ENCODE measurements at places on chromosomes 4 and X.

GRCh38 chr4:82921795-82922194, 21.3 kb downstream of the THAP9 start:
- DNase-seq = no peak

DNA sequence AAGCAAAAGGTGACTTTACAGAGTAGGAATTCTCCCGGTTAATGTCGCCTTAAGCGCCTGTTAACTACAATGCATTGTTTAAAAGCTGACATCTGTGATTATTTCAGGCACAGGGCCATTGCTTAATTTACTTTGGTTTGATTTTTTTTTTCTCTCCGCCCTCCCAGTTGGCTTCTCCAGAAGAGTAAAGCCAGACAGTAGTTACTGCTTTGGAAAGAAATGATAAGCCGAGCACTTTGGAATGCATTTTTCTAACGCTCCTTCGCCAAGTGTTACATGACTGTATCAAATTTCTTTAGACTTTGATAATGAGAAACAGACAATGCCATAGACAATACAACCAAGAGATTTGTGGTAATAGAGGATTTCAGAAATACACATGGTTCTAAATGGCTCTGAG, 383.0 kb upstream of the TENM3 start:
- DNase-seq = no peak

DNA sequence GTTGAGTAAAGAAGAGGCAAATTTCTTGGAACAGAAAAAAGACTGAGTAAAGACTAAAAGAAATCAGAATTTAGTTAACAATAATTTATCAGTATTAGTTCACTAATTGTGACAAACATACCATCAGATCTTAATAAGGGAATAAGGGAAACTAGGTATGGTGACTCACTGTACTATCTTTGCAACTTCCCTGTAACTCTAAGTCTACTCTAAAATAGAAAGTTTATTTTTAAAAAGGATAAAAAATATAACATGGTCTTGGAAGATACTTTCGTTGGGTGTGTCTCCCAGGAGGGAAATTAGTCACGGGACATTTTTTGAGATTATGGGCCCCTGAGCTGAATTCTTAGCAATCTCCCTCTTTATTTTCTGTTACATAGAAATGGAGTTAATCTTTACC, 97.3 kb downstream of the EMCN start:
- no peak for DNase-seq

DNA sequence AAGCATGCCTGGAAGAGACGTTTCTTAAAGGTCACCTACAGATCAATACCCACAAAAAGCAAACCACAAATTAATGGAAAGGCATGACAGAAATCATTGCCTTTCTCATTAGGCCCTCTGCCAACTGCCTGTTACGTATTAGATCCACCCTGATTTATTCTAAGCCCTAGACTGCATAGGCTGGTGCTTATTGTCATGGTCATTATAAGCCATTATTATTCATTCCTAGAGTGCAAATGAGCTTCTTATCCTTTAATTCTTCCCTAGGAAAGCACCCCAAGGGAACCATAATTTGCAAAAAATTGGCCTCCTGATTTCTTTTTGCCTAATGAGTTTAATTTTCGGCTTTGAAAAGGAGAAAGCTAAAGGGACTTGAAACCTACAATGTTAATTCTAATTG, 184.2 kb upstream of the GPRIN3 start:
- DNase-seq = no peak

DNA sequence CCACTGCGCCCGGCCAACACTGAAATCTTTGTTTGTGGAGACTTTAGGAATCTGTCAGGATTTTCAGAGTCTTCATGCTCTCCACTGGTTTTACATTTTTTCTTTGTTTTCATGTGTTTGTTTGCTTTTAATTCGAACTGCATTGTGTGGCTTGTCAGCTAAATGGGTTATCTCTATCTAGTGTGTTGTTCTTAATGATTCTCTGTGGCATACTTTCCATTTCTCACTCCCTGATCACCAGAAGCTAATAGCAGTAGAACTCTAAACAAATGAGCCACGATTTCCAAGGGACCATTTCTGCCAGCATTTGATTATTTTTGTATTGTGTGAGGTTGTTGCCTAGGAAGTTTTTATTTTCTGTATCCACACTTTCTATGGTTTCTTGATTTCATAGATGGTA, 352.4 kb downstream of the CAMK2D start:
- no peak for DNase-seq

GRCh38 chr4:167100120-167100519, 134.2 kb downstream of the SPOCK3 start:
- no peak for DNase-seq

GRCh38 chr4:83503974-83504373, 19.1 kb upstream of the ABRAXAS1 start:
- DNase-seq = no peak

GRCh38 chrX:40976981-40977380, 108.3 kb upstream of the USP9X start:
- DNase-seq = no peak

DNA sequence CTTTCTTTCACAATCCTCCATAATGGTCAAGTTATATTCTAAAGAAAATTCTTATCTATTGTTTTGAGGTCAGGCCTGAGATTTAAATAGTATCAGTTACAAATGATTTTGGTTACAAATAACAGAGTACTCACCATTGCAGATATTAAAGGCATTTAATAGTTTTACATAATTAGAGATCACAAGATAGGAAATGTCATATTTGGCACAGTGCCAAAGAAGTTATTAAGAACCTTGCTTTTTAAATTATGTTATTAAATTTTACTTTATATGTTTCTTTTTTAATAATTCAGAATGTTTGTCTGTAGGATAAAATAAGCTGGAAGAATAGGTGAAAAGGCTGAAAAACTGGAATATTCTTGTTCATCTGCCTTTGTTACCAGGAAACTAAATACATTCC, 1174.7 kb downstream of the PCDH18 start:
- no peak for DNase-seq

DNA sequence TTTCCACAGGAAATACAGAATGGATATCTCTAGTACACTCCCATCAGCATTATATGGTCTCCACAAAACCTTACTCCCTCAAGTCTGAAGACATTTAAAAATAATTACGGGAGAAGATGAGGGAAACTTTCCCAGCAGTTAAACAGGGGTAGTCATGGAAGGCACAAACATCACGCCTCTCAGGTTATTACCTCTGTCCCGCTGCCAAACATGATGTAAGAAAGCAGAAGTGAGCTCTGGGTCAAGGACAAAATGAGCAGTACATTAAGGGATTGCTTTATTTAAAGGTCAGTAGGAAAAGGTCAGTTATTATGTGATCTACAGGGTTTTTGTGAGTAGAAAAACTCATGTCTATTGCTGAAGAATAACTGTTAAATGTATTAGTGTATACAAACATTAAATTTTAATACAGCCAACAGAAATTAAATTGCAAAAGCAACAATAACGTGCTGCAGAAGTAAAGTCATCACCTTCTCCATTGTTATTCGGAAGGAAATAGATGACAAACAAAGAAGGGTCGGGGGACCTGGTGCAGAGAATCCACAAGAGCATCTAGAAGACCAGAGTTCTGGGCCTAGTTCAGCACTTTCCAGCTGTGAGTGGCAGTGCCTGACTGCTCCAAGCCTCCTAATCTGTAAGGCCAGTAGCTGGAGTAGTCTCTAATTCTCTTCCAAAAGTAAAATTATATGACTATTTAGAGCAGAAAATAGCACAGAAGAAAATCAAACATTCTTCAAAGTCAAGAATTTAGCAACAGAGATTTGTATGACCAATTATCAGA, 171.2 kb downstream of the PPP3CA start:
- DNase-seq = no peak

- DNase-seq = no peak
Measured at GRCh38 chr4:186158021-186158813, 33.1 kb upstream of the CYP4V2 start.

- peak; percentile 52 for DNase-seq
Measured at GRCh38 chrX:9312922-9313867, 151.7 kb upstream of the TBL1X start.

DNA sequence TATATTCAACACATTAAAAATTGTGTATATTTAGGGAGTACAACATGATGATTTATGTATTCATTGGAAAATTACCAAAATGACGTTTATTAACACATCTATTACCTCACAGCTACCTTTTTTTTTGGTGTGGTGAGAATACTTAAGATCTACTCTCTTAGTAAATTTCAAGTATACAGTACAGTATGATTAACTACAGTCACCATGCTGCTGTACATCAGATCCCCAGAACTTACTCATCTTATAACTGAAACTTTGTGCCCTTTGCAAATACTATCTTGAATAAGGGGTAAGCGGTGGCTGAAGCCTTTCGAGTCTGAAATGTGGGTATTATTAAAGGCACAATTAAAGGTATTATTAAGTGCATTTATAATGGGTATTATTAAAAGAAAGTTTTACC, 976 bp downstream of the PHKA1 start:
- DNase-seq = no peak
